DMS79 treated with DMSO at 0.1 percent for 48 hours (cell line): ENCODE measurements at places on chromosomes 6 and 20.

GRCh38 chr6:107491138-107491609 lies 1.3 kb downstream of the SOBP start:
- peak; percentile 36 for DNase-seq

DNA sequence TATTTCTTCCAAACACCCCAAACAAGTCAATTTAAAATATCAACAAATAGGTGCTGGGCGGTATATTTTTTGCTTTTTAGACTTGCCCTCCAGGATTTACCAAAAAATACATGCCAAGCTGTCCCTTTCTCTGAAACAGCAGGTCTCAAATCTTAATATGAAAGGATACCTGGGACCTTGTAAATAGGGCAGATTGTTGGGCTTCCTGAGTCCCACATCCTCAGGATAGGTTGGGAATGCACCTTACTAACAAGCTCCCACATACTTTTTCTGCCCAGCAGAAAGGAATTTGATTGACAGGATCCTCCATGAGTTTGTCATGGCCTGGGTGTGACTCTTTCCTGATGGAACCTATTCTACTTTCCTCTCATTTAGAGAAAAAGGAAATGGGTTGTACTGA lies 4.9 kb upstream of the SLC24A3 start:
- DNase-seq: no peak

- no peak for DNase-seq
These were observed 137.6 kb downstream of the AIG1 start for GRCh38 chr6:143198312-143198711.

- DNase-seq: peak; percentile 100
These were observed at the start of gene HSPA1B for GRCh38 chr6:31827286-31828079. Gene HSPA1B (plus strand): TSS chr6:31827738. CDS start chr6:31827951, 213 bp downstream.

DNA sequence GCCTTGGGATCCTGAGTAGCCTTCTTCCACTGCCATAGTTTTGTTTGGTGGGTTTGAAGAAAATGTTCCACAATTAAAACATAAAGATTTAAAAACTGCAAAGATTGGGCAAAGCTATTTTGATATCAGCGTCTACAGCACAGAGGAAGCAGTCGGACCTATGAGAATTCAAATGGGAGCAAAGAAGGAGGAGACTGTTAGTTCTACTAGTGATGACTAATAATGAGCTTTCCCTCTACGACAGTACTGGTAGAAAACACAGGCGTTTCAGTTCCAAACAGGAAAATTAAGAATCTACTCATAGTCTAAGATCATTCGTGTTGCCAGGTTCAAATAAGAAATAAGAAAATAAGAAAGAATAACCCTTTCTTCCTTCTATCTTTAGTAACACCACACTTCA lies 121.2 kb downstream of the INSM1 start:
- no peak for DNase-seq
